Hematopoietic multipotent progenitor cell (in vitro differentiated cells): ENCODE measurements at places on chromosomes 3 and 15.

DNA sequence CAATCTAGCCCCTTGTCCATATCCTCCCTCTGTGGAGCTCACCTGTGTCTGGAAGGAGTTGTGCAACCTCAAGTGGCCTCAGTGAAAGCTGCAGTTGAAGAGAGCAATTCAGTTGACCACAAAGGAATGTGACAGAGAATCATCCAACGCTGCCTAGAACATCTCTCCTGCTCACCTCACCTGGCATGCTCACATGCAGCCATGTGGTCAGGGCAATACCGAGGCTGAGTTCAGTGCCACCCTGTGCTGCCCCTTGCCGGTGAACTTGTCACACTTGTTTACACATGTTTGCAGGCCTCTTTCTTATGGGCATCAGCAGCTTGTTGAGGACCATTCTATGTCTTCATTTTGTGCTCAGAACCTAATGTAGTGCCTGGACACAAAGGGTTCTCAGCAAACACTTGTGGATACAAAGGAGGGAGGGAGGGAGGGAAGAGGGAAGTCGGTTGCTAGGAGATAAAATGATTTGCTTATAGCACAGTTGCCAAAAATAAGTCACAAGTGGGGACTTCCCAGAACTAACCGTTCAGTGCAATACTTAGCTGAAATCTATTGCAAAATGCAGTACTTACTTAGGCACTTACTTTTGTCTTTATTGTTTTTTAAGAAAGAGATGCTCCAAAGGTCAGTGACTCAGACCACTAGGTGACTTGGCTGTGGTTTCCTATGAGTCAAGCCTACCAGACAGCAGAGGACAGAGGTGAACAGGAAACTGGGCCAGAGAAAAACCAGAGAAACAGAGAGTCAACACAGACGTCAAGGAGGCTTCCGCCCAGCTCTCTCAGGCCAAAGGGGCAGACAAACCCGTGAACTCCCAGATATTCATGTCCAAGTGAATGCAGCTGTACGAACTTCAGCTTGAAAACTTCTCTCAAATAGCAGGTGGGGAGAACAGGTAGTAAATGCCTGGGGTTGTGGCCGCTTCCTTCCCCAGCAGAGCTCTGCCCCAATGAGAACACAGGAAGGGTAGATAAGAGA, 227.8 kb upstream of the CTNNB1 start:
- peak; percentile 85 for DNase-seq

- no peak for DNase-seq
Measured at GRCh38 chr3:146166826-146167225, 5.8 kb upstream of the PLOD2 start.

DNA sequence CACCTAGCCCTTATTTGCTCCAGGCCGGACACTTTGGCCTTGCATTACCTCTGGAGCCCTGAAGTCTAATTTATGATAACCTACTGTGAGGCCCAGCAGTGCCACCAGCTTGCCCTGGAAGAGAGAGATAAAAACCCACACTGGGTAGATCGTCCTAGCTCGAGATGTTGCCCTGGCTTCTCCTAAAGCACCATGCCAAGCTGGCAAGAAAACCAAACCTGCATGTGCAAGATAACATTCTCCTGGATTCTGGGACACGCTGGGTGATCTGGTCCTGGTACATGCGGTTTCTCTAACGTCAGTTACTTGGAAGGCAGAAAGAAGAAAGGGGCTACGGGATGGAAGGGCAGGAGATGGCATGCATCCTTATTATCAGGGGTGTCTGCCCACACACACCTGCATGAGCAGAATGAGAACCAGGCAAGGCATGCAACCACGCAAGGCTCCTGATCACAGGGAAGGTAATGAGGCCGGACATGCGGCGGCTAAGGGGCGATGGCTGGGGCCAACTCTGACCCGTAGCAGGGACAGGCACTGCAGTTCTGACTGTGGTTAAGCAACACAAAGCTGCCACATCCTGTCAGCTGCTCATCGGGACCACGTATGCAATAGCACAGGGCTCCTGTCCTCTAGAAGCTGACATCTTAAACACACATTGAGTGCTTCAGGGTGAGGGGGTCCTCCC, 73.0 kb downstream of the OXNAD1 start:
- peak; percentile 22 for DNase-seq

DNA sequence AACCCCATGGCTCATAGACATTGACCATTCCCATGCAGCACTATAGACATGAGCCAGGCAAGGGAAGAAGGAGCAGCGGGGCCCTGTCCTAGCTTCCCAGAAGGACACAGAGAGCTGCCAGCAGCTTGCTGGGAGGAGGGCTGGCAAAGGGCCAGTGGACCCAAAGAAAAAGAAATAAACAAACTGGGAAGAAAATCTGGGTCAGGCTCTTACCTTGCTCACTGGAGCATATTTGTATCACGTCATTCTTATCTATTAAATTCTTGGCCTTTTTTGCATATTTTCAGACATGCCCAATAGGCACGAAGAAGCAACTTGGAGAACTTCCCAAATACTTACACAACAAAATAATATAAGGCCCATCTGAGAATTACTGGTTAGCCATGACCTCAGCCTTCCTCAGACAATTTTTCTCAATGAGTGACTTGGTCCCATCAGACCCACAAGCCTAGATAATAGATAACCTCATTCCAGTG, 28.4 kb downstream of the RASGRP1 start:
- no peak for DNase-seq

GRCh38 chr15:90184119-90184785, 16.9 kb upstream of the SEMA4B start:
- no peak for DNase-seq

DNA sequence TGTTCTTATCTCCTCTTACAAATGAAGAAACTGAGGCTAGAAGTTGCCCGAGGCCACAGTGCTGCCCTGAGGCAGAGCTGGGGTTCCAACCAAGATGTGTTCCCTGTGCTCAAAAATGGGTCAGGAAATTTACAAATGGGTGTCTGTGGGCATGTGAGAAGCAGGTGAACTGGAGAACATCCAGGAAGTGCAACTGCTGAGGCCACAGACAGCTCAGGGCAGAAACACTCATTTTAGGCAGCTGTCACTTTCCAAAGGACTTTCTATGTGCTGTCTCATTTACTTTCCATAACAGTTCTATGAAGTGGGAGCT, 47.2 kb upstream of the ATP2B2 start:
- no peak for DNase-seq

- DNase-seq, result no peak
Measured at GRCh38 chr3:189712906-189713483, 81.8 kb downstream of the TP63 start.

- DNase-seq, result no peak
Measured at GRCh38 chr3:41581700-41582099, 380.2 kb downstream of the ULK4 start.

DNA sequence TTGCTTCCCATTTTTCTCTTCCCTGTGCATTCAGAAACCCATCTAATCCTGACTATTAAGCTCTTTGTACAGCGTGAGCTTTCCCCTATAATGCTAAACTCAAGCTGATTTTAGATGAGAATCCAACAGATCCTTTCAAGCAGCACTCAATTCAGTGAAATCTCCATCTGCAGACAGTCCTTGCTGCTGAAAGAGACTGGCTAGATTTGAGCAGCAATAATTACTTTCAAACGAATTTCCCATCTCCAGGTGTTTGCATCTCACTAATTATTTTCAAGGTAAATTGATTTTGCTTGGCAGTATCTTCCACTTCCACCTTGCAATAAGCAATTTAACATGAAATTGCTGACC, 49.5 kb upstream of the SLC7A14 start:
- DNase-seq, result no peak

DNA sequence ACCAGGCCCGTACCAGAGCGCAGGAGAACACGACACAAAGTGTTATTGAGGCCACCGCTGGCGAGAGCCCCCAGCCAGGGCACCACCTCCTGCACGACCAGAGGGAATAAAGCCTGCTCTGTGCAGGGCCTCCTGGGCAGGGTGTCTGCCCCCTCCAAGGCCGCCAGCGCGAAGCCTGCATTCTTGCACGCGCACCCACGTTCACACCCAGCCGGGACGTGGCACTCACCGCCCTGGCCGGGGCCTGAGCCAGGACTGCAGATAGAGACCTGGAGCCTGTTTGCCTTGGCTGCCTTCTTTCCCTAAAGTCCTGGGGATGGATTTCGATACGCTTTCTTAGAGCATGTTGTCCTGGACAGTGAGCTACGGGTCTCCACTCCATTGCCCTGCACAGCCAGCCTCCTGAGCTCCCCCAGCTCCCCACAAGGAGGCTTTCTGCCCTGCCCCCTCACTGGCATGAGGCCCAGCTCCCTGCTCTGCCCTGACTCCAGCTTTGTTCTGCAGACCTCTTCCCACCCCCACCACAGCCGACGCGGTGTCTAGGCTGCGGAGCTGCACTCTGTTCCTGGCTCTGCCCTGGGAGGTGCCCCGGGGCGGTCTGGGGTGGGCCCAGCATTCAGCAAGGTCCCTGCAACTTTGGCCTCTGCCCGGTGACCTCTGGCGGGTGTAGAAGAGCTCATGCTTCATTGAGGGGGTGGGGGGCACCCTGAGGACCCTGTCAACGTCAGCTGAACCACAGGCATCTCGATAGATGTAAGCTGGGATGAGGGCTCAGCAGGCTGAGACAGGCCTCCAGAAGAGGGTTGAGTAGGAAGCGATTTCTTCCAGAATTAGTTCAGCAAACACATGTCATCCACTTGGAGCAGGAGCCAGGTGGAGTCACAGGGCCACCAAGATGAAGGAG, 145.0 kb downstream of the LRRK1 start:
- DNase-seq, result no peak

GRCh38 chr3:30141927-30142326, 464.5 kb upstream of the TGFBR2 start:
- no peak for DNase-seq

DNA sequence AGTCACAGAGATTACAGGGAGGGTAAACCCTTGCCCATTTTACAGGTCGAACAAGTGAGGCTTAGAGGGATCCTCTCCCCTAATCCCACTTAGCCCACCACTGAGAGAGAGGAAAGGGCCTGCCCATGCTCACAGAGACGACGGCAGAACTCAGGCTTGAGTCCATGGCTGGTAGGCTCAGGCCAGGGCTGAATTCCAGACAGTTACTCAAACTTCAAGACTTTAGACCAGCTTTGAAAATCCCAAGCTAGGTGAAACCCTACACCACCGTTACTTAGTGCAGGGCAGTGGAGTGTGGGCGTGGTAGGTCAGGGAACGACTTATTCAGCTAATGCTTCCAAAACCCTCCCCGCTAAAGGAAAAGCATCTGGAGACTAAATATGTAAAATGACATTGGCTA, 16.4 kb downstream of the GRIP2 start:
- no peak for DNase-seq

- no peak for DNase-seq
Measured at GRCh38 chr3:122513386-122514122, 1.2 kb downstream of the KPNA1 start.

- DNase-seq, result no peak
Measured at GRCh38 chr3:13079510-13079909, 6.3 kb upstream of the IQSEC1 start.

- no peak for DNase-seq
Measured at GRCh38 chr3:50602595-50603191, 8.9 kb downstream of the CISH start.

GRCh38 chr3:13303410-13303809, 116.7 kb downstream of the NUP210 start:
- DNase-seq, result no peak

DNA sequence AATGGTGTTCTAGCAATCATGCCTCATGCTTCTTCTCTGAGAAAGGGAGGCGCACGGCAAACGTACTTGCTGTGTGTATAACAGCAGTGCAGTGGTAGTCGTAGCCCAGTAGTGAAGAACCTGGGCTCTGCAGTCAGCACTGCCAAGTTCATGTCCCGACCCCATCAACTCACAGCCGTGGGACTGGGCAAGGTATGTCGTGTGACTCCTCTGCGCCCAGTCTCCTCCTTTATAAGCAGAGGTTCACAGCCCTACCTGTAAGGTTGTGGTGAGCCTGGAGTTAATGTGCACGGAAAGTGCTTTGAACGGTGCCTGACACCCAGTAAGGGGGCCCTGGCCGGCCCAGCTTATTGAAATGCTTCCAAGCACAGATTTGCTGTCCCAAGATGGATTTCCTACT, 26.6 kb downstream of the EHD4 start:
- no peak for DNase-seq

DNA sequence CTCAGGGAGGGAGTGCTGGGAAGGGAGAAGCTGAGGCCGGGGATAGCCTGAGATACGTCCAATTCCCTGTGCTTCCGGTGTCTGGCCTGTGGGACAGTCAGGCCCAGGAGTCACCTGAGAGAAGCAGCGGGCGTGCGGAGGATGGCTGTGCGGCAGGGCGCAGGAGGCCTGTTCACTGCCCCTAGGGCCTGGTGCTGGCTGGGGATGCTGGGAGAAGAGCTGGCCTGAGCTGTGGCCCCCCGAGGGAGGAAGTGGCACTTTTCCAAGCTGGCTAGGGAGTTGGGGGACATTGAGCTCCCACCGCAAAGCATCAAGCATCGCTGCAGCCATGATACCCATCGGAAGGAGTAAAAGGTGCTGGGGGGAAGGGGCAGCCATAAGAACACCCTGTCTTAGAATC, 108.8 kb downstream of the CHST2 start:
- no peak for DNase-seq

DNA sequence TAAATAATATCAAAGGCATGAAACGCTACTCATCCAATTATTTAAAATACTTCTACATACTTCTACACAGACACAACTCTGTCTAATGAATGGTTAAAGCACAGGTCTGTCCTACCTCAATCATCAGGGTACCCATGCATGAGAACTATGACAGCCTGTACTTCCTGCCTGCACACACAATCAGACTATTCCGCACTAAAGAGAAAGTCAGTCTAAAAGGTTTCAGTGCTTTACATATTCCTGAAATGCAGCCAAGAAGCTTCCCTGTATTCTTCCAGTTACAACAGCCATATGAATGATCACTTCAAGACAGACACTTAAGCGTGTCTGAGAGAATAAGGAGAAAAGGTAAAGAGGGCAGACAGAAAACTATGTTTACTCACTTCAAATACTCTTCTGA, 58.8 kb downstream of the TUBGCP4 start:
- DNase-seq, result no peak

- DNase-seq, result no peak
Measured at GRCh38 chr3:54665016-54665600, 262.8 kb downstream of the LRTM1 start.

GRCh38 chr3:141122455-141123030, 71.4 kb downstream of the SPSB4 start:
- DNase-seq, result no peak

- DNase-seq, result peak; percentile 26
Measured at GRCh38 chr15:76330080-76330680, 6.4 kb upstream of the ISL2 start.

DNA sequence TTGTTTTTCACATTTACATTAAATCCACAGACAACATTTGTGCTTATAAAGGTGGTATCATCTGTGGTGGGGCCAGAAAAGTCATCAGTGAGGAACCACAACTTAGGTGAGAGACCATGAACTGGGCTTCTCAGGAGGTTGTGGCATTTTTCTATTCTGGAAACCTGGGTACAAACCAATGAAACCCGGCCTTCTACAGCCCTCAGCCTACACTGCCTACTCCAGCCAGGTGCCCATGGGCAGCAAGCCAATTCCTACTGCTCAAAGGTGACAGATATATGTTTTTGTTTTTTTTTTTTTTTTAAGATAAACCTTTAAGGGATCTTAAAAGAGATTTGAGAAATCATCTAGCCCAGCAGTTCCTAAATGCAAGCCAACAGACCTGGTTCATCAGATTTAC, 20.3 kb downstream of the SPG21 start:
- DNase-seq, result no peak
